Putamen (tissue), 1 donor: ENCODE measurements at places on chromosomes 16 and 17.

GRCh38 chr17:17358060-17358751 is 55.0 kb downstream of the NT5M start:
- DNase-seq: no peak

GRCh38 chr16:86665319-86665675 is 86.9 kb downstream of the FOXL1 start:
- DNase-seq: no peak

- no peak for DNase-seq
Observed at GRCh38 chr17:79537686-79538085, 73.2 kb downstream of the RBFOX3 start.

DNA sequence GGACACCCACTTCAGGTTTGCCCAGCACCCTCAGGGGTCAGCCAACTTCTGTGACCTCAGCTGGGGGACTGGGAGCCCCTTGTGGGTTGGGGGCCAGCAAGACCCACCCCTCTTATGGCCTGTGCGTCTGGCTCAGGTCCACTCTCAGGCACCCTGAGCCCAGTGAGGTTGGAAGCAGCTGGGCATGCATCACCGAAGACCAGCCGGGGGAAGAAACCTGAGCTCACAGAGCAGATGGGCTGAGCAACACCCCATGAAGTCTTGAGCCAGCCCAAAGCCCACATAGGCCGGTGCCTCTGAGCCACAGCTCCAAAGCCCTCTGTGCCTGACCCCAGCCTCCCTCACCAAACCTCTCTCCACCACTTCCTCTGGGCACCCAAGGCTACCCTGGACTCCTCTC is 166.7 kb downstream of the RBFOX3 start:
- no peak for DNase-seq

DNA sequence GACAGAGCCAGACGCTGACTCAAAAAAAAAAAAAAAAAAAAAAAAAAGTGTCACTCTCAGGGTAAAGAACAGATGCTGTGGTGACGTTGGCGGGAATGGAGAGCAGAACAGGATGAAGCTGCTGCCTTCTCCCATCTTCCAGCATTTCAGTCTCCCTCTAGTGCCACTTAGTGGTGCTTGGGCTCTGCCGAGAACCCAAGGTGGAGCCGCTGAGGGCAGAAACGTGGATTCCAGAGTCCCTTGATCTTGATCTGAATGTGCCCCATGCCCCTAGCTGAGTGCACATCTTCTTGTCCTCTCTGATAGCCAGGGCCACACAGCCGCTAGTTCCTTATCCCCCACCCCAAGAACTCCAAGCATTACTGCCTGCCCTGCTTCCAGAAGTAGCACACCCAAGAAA is 43.2 kb upstream of the FA2H start:
- no peak for DNase-seq
